ENCODE measurements at places on chromosomes 3 and 15.

DNA sequence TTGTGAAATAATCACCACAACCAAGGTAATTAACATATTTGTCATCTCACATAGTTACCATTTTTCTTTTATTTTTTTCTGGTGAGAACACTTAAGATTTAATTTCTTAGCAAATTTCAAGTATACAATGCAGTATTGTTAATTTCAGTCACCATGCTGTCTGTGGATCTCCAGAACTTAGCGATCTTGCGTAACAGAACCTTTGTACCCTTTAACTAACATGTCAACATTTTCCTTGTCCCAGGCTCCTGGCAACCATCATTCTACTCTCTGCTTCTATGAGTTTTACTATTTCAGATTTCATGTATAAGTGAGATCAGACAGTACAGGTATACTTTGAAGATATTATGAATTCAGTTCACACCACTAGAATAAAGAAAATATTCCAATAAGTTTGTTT is 154.4 kb downstream of the KCNAB1 start:
- no peak for DNase-seq

DNA sequence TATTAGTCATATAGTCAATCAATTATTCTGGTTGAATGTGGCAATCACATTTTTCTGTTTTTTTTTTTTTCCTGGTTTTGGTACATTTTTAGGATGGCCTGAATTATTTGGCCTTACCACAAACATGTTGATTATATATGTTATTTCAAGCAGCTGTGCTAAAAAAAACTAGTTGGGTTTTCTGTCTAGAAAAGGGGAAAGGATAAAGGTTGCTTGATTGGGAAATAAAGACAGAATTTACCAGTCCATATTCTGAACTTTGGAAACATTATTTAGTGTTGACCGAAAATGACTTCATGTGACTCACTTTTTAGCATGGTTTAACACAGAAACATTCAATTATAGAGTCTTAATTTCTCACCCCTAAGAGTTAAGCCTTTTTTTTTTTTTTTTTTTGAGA is 8.1 kb downstream of the MORF4L1 start:
- DNase-seq = no peak

GRCh38 chr3:107870096-107870495 is 220.7 kb downstream of the CD47 start:
- DNase-seq = no peak

- no peak for DNase-seq
These were observed 98.2 kb downstream of the CNTN6 start for GRCh38 chr3:1191026-1191425.

- DNase-seq = no peak
These were observed 25.6 kb upstream of the VPS8 start for GRCh38 chr3:184786280-184786941.

GRCh38 chr3:149243540-149243939 is 21.9 kb upstream of the CP start:
- no peak for DNase-seq
